ENCODE measurements at places on chromosomes 5 and 9.

- no peak for DNase-seq
These were observed 83.0 kb downstream of the GRIA1 start for GRCh38 chr5:153573326-153574033.

- DNase-seq: no peak
These were observed 413.5 kb downstream of the NFIB start for GRCh38 chr9:13900449-13900848.

- DNase-seq: no peak
These were observed 175.4 kb upstream of the ACTBL2 start for GRCh38 chr5:57658018-57658417.

GRCh38 chr5:6573651-6574101 lies 59.2 kb downstream of the NSUN2 start:
- no peak for DNase-seq

- no peak for DNase-seq
These were observed 55.7 kb upstream of the FAM120AOS start for GRCh38 chr9:93509084-93509483.

DNA sequence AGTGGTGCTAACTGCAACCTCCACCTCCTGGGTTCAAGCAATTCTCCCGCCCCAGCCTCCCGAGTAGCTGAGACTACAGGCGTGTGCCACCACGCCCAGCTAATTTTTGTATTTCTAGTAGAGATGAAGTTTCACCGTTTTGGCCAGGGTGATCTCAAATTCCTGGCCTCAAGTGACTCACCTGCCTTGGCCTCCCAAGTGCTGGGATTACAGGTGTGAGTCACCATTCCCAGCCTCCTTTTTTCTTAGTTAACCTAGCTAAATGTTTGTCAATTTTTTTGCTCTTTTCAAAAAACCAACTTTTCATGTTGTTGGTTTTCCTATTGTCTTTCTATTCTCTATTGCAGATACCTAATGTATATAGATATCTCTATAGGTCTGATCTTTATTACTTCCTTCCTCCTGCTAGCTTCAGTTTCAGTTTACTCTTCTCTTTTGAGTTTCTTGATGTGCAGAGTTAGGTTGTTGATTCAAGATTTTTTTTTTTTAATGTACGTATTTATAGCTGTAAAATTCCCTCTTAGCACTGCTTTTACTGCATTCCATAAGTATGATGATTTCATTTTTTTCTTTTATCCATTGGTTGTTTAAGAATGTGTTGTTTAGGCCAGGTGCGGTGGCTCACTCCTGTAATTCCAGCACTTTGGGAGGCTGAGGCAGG lies 32.9 kb downstream of the FGD3 start:
- DNase-seq: no peak

- DNase-seq: no peak
These were observed 152.8 kb upstream of the DAP start for GRCh38 chr5:10913841-10914240.

DNA sequence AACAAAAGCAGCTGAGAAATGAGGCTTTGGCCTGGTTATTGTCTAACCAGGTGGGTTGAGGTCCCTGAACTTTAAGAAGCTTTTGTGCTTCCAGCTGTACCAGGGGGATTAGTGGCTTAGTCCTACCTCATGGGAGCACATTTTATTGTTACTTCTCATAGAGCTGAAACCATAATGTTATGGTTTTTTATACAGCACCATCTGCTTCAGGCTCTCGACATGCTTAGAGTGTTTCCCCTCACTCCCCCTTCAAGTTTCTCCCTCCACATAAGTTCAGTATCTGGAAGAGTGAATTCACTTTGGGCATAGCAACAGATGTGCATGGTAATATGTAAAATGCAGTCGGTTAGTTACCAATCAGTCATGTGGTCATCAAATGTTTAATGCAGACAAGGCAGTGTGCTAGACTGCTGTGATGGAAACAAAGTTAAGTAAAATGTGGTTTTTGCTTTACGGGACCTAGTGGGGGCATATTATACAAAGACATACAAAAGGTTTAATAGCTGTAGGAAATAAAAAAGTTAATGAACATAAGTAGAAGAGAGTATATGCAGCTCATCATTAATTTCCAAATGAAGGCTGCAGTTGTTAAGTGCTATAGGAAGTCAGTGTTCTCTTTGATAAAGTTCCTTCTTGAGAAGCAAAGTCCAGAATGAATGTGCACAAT lies 95.9 kb upstream of the SPRY4 start:
- DNase-seq: no peak

DNA sequence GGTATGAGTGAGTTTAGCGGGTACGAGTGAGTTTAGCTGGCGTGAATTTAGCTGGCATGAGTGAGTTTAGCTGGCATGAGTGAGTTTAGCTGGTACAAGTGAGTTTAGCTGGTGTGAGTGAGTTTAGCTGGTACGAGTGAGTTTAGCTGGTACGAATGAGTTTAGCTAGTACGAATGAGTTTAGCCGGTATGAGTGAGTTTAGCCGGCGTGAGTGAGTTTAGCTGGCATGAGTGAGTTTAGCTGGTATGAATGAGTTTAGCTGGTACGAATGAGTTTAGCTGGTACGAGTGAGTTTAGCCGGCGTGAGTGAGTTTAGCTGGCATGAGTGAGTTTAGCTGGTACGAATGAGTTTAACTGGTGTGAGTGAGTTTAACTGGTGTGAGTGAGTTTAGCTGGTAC lies 41.0 kb downstream of the PNPLA7 start:
- DNase-seq: no peak

GRCh38 chr5:80109646-80110478 lies 74.7 kb downstream of the THBS4 start:
- no peak for DNase-seq

DNA sequence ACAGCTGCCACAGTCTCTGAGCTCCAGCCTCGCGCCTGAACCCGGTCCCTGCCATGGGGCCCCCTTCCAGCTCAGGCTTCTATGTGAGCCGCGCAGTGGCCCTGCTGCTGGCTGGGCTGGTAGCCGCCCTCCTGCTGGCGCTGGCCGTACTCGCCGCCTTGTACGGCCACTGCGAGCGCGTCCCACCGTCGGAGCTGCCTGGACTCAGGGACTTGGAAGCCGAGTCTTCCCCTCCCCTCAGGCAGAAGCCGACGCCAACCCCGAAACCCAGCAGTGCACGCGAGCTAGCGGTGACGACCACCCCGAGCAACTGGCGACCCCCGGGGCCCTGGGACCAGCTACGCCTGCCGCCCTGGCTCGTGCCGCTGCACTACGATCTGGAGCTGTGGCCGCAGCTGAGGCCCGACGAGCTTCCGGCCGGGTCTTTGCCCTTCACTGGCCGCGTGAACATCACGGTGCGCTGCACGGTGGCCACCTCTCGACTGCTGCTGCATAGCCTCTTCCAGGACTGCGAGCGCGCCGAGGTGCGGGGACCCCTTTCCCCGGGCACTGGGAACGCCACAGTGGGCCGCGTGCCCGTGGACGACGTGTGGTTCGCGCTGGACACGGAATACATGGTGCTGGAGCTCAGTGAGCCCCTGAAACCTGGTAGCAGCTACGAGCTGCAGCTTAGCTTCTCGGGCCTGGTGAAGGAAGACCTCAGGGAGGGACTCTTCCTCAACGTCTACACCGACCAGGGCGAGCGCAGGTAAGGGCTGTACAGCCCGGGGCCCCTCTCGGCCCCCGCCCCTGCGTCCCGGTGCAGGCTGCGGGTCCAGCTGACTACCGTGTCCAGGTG lies 509 bp downstream of the LVRN start:
- no peak for DNase-seq

GRCh38 chr9:98538626-98539031 lies 170.1 kb downstream of the GABBR2 start:
- DNase-seq: peak; percentile 50

DNA sequence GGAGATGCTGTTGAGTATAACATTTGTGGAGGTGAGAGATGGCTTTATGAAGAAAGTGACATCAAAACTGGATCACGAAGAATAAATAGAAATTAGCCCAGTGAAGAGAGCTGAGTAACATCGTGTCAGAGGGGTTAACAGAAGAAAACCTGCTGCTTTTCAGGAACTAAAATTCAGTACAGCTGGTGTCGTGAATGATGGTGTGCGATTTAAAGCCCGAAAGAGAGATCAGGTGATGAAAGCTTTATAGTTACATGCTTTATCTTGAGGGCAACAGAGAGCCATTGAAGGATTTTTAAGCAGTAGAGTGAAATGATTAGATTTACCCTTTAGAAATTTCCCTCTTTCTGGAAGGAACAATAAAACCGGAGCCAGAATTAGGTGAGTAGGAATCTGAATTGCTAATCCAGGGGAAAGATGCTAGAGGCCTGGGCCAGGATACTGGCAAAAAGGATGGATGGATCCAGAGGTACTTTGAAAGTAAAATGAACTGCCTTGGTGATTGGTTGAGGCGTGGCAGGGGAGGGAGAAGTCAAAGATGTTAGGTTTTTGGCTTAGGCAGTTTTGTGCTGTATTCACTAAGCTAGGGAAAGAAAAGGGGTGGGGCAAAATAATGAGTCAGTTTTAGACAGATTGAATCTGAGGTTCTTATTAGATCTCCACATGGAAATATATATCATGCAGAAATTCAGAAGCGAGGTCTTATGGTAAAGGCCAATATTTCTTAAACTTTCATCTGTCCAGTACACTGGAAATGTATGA lies 3.4 kb downstream of the LRRC70 start:
- no peak for DNase-seq

DNA sequence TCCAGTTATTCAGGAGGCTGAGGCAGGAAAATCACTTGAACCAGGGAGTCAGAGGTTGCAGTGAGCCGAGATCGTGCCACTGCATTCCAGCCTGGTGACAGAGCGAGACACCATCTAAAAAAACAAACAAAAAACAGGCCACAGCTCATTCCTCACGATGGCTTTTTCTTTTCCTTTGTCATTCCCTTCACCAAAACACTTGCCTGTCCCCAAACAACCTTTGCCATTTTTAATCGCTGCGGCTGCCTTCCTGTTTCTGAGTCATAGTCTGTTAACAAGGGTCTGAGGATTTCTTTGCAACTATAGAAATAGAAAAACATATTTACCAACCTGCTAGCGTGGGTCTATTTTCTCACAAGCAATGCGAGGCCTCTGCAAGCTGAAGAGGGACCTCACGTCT lies 123.0 kb upstream of the FSTL4 start:
- DNase-seq: no peak

DNA sequence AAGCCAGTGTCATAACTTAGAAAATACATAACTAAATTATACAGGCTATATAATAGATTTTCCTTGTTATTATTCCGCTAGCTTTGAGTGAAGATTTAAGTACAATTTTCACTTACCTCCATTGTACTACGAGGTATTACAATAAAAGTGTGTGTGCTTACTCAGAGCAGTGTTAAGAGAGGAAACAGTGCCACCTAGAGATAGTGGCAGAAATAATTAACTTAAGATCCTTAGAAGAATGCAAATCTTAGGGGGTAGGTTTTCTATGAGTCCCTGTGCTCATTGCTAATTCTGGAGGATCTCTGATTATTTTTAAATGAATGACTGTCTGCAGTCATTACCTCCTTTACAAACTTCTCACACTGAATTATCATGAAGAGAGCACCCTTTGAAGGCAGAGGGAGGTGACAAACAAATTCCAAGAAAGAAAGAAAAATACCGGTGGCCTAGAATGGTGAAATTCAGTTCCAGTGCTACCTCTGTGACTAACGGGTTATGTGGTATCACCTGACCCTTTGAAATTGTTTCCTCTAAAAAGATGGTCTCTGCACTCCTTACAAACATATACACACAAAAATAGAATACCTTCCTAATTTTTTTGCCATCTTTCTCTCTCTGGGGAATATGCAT lies 379.8 kb downstream of the TRIM36 start:
- peak; percentile 7 for DNase-seq
